Keratinocyte (primary cell): ENCODE measurements at places on chromosomes 3 and 15. TPM values are rescaled to one million over a fixed set of nuclear protein-coding genes. Genes with fewer than 3 reads are reported as not detected.

The CEP19 gene
- polyA plus RNA-seq = 1.4 to 3.1 TPM (median 2.3 TPM) in 3 replicates

The HCLS1 gene
- polyA plus RNA-seq = 0.03 to 0.42 TPM (median 0.10 TPM) in 3 replicates

The TRIM42 gene
- not detected in 3 replicates for polyA plus RNA-seq

The CFAP92 gene
- polyA plus RNA-seq = 0.11 to 0.26 TPM (median 0.22 TPM) in 3 replicates

The ZNF148 gene
- 16.1 to 21.4 TPM (median 16.7 TPM) in 3 replicates for polyA plus RNA-seq

The ELP6 gene
- 50.1 to 67.6 TPM (median 65.8 TPM) in 3 replicates for polyA plus RNA-seq

DNA sequence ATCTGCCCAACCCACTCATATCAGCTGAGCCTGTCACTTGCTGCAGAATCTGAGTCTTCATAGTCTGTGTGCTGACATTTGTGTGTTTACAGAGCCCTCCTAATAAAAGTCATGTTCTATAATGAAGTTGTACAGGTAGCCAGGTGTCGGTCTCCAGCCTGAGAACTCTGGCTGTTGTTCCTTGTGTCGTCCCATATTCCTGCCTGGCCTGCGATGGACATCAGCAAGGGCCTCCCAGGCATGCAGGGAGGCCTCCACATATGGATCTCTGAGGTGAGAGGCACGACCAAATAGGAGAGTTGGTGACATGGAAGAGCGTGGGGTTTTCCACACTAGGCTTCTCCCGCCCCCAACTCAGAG is 2.9 kb downstream of the VILL start:
- no peak for DNase-seq

- DNase-seq = no peak
These were observed 13.6 kb upstream of the LTF start for GRCh38 chr3:46478341-46478740.

GRCh38 chr3:153658136-153658535 is 463.1 kb upstream of the ARHGEF26 start:
- DNase-seq = no peak

GRCh38 chr3:136861890-136862616 is at the start of gene NCK1:
TSS of gene NCK1 (plus strand) at chr3:136862208. CDS start at chr3:136928002, 65,794 bp downstream.
- peak; percentile 57 for DNase-seq

GRCh38 chr3:143329567-143330211 is 210.1 kb downstream of the CHST2 start:
- DNase-seq = no peak

DNA sequence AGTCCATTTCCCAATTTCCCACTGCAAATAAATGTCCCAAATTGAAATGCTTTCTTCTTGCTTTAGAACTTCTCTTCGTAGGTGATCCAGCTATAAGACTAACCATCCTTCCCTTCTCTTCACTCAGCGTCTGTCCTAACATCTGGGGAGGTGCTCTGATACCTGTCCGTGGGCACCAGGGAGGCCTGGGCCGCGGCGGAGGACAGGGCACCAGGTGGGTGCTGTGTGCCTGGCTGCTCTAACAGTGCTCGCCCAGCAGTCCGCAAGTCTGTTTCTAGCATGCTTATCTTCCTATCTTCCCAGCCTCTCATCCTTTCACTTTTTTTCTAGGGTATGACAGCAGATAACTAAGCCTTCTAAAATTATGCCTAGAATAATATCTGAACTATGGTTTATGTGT is 37.3 kb downstream of the NKIRAS1 start:
- DNase-seq = no peak

DNA sequence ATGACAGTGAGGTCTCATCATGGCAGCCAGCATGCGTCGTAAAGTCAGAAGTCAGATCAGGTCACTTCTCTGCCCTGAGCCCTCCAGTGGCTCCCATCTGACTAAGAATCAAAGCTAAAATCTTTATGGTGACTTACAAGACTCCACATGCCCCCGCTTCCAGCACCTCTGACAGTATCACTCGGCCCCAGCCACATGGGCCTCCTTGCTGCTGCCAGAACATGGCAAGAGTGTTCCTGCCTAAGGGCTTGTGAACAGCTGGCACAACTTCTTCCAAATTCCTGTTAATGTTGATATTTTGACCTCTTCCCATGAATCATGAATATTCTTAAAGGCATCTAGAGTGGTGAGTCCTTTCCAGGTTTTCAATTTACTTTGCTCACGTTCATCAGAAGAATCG is 20.5 kb downstream of the POLR2M start:
- peak; percentile 86 for DNase-seq

DNA sequence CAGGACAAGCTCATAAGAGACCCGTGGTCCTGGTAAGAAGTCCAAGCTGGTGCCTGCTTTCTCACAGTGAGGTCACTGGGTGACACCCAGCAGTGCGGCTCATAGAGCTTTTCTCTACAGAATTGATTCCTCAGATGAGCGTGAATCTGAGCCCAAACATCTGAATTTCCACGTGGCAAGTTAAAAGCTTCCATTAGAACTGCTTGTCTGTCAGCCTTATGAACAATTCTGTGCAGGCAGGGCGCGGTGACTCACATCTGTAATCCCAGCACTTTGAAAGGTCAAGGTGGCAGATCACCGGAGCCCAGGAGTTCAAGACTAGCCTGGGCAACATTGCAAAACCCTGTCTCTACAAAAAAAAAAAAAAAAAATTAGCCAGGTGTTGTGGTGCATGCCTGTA is 113.1 kb upstream of the ABHD17C start:
- peak; percentile 85 for DNase-seq

- DNase-seq = peak; percentile 17
These were observed 171.6 kb downstream of the SV2B start for GRCh38 chr15:91271565-91272153.

DNA sequence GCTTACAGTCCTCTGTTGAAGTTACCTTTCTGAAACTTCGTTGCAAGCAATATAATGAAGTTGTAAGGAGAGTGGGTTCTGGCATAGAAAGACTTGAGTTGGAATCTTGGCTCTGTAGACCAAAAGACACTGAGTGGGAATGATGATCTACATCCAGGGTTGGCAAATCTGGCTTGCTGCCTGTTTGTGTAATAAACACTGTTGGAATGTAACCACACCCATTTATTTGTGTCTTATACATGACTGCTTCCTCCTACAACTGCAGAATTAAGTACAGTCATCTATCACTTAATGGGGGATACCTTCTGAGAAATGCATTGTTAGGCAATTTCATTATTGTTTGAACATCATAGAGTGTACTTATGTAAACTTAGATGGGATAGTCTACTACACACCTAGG is 178.4 kb upstream of the SUCLG2 start:
- DNase-seq = no peak

DNA sequence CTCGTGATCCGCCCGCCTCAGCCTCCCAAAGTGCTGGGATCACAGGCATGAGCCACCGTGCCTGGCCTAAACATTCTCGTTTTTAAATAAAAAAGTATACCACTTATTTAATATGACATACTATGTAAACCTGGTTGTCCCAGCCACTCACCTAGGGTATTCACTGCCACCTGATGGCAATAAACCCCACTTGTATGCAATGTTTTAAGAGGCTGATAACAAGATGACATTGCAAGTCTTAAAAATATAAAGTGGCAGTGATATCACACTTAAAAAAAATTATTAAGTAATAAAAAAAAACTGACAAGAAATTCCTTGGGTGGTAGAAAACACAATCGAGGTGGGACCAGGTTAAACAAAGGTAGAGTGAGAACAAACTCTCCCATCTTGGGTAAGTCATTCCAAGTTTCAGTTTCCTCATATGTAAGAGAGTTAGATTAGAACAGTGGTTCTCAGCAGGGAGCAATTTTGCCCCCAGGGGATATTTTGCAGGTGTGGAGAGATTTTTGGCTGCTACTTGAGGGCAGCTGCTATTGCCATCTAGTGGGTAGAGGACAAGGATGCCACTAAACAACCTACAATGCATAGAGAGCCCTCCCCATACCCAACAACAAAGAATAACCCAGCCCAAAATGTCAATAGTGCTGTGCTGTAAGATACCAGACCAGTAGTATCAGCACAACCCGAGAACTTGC is 14.5 kb downstream of the ARF4 start:
- DNase-seq = no peak

GRCh38 chr3:8519774-8520448 is 18.3 kb downstream of the LMCD1 start:
- no peak for DNase-seq

DNA sequence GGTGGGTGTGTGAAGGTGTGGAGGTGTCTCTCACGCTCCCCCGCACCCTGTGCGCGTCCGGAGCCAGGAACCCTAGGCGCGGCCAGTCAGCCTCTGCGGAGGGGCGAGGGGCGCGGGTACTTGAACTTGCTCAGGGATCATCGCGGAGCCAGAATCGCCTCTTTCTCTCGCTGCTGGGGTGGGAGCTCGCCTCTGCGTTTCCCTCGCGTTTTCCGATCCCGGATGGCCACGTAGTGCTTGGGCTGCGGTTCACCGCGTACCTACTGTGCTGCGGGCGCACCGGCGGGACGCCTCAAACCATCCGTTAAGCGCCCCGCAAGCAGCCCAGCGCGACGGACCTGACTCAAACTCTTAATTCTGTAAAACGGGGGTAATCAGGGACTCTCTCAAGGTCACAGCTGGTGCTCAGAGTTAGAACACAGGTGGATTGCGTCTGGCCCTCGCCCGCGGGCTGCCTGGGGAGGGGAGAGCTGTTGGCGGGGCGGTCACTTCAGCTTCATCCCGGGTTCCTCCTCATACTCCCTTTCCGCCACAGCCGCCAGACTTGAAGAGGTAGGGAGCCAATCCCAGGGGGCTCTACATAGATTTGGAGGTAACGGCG is 686 bp downstream of the MYRIP start:
- no peak for DNase-seq

DNA sequence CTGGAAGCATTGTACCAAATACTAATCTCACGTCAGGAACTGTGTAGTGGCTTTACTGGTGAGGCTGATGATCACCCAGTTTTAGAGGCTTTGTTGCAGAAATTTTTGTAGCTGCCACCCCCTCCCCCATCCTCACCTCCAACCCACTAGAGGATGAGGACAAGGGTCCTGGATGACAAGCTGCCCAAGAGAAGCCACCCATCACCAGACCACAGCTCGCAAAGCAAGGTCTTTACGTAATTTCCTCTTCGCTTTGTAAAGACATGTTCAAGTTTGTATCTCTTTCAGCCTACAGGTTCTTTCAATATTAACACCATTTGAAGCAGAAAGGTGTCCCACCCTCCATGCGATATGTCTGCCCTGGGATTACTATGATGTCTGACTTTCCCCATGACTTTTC is 74.2 kb downstream of the LDHAL6B start:
- DNase-seq = no peak
